Fibroblast of the conjunctiva (primary cell): ENCODE measurements at places on chromosomes 3 and 15.

DNA sequence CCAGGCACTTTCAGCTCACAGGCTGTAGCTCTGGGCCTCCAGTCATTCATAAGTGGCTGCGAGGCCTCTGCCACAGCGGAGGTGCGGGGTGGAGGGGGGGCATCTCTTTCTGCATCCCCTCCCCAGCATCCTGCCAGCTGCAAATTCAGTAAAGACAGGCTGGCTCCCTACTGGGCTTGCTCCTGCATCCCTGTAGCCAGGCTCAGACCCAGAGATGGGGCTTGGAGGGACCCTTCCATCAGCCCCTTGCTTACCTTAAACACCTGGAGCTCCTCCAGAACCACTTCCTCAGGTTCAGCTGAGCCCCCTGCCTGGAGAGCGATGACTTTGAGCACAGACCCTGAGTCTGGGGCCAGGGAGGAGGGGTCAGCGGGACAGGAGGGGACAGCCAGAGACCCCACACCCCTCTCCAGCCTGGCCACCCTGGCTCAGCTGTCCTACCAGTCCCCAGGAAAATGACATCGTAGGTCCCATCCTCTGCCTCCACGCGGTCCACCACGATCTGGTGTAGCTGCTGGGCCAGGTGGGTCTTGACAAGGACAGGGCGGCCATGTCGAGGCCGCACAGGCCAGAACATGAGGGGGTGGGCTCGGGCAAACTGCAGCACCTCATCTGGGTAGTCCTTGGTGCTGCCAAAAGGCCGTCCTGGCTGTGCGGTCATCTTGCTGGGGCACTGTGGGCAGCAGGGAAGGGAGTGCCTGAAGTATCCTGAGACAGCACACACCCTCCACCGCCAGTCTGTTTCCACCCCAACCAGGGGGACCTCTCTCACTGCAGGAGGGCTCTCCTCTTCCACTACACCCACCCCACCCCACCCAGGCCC is 5.3 kb downstream of the SEMA3G start:
- no peak for DNase-seq

GRCh38 chr3:141067206-141067974 is 16.2 kb downstream of the SPSB4 start:
- DNase-seq, result no peak

DNA sequence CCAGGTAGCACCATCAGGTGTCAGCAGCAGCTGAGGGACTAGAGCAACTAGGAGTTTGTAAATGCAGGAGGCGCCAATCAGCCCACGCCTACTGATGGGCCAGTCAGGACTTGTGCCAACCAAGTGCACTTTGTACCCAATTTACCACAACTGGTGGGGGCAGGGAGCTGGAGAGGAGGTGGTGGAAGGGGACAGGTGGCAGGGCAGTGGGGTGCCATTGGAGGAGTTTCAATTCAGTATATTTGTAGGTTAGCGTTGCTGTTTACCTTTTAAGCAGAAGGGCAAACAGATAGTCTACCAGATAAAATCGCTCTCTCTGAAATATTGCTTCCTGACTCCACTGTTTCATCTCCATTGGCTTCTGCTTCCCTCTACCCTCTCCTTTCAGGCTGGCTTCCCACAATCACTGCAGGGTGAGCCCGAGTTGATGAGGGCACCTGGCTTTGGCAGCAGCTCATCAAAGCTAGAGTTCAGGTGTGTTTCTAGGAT is 75.7 kb downstream of the TRIM69 start:
- no peak for DNase-seq

- DNase-seq, result no peak
These were observed 237.3 kb downstream of the XXYLT1 start for GRCh38 chr3:195033531-195034091.

GRCh38 chr3:127461286-127461910 is 129.1 kb downstream of the TPRA1 start:
- no peak for DNase-seq

DNA sequence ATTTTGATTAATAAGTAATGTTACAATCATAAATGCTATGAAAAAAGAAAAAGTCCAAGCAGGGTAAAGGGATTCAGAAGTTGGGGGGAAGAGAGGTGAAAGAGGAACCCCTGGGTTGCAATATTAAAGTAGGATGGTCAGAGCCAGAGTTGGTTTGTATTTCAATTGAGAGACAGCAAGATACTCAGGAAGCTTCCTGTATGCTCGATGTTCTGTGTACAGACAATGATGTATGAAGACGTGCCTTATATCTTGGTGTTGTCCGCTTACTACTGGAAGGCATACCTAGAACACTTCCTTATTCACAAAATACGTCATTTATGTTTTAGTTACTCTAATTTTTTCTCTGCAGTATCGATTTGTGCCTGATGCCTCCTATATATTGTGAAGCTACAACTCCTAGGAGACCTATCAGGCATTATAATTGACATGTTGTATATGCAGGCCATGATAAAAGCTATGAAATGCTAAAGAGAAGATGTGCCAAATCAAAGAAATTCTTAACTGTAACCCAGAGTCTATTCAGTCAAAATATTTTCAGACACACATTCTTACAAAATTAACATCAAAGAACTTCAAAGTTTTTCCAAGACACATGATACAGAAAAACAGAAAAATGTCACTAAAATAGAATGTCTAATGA is 87.5 kb downstream of the TBL1XR1 start:
- no peak for DNase-seq

GRCh38 chr15:73165844-73166243 is 113.6 kb downstream of the NEO1 start:
- DNase-seq, result no peak
